Activated T-cell treated with anti-CD3 and anti-CD28 coated beads, Interleukin-2, amount 50 U/mL, for 24 hours (primary cell): ENCODE measurements at places on chromosomes 4 and X.
A peak's percentile ranks its signal among the peaks of the same experiment; 100 is the strongest.

DNA sequence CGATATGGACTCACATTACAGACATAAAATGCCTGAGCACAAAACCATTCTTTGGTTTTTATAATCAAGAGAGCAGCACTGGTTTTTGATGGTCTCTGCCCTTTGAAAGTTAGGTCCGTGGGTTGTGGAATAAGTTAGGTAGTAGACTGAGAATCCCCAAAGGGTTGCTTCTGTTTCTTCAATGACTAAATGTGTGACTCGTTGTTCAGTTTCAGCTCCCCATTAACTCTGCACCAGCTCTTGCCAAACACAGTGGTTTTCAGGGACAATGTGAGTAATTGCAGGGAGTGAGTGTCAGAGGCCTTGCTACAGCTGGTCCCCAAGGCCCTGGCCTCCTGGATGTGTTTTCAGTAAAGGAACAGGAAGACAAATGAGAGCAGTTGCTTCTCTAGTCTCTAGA lies 24.8 kb downstream of the SMIM20 start:
- H3K4me1 ChIP-seq = peaks cover 23% of the 10 kb centered on the region
- peak overlapping the region; percentile 49 for H3K4me3 ChIP-seq
- no peaks in the 10 kb centered on the region for H3K36me3 ChIP-seq
- H3K27me3 ChIP-seq = peaks cover 25% of the 10 kb centered on the region
- H3K27ac ChIP-seq = peak overlapping the region; percentile 91

DNA sequence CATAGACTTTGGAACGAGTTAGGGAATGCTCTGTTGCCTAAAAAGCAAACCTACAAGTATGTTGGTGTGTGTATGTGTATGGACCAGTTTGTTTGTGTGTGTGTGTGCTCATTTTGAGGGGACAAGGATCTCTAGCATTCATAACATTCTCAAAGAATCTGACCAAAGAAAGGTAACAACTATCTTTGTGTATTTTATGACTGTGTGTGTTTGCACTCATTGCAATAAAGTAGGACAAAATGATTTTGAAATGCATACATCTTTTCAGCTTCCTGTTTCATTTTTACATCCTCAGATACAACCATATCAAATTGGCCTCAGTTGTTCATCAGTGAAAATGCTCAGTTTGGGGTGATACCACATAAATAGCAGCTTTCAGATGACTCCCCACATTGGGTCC lies 8.3 kb upstream of the XK start:
- peaks cover 5% of the 10 kb centered on the region for H3K4me1 ChIP-seq
- DNase-seq = no peak
- no peak overlapping the region for H3K4me3 ChIP-seq

DNA sequence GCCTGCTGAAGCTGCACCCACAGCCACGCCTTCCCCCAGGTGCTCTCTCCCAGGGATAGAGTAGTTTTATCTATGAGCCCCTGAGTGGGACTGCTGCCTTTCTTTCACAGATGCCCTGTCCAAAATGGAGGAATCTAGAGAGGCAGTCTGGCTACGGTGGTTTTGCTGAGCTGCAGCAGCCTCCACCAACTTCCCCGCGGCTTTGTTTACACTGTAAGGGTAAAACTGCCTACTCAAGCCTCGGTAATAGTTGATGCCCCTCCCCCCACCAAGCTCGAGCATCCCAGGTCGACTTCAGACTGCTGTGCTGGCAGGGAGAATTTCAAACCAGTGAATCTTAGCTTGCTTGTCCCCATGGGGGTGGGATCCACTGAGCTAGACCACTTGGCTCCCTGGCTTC lies 84.5 kb downstream of the PRKG2 start:
- H3K4me1 ChIP-seq = no peaks in the 10 kb centered on the region
- no peaks in the 10 kb centered on the region for H3K36me3 ChIP-seq
- DNase-seq = no peak
- no peak overlapping the region for H3K4me3 ChIP-seq
- no peak overlapping the region for H3K27ac ChIP-seq

DNA sequence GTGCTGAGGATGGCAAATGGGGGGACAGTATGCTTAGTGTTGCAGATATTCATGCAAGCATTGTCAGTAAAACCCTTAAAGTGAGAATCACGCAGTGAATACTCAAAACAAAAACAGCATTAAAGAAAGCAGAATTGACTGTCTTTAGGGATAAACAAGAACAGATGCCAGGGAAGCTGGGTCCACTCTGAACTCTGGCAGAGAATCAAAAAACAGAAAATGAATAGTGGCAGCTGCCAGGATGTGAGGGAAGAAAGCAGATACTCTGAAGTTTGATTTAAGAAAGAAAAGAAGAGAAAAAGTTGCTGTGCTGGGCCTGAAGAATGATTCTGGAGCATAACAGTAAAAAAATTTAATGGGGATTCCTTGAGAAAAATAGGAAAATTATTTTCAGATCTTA lies 131.5 kb downstream of the GABRA2 start:
- no peaks in the 10 kb centered on the region for H3K4me1 ChIP-seq
- DNase-seq = no peak
- H3K4me3 ChIP-seq = no peak overlapping the region
- no peak overlapping the region for H3K27ac ChIP-seq
- H3K36me3 ChIP-seq = no peaks in the 10 kb centered on the region
